GM10248 (cell line): ENCODE measurements at places on chromosomes 2 and 18.
A peak's percentile ranks its signal among the peaks of the same experiment; 100 is the strongest.

- no peak for DNase-seq
These were observed 27.0 kb downstream of the SLC14A2 start for GRCh38 chr18:45642238-45642637.

DNA sequence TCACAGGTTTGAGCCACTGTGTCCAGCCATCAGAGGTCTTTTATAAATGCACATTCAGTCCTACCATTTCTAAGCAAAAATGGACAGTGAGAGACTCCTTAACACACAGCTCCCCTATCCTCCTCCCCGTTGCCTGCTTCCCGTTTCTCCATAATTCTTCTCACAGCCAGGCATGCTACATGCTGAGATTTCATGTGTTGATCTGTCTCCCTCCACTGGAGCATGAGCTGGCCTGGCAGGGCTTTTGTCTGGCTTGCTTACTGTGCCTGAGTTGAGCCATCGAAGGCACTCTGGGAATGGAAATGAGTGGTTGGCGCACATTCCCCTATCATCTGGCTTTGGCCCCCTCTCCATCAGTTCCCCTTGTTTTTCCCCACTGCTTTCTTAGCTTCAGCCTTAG is 413.5 kb downstream of the PTPRM start:
- DNase-seq, result no peak

DNA sequence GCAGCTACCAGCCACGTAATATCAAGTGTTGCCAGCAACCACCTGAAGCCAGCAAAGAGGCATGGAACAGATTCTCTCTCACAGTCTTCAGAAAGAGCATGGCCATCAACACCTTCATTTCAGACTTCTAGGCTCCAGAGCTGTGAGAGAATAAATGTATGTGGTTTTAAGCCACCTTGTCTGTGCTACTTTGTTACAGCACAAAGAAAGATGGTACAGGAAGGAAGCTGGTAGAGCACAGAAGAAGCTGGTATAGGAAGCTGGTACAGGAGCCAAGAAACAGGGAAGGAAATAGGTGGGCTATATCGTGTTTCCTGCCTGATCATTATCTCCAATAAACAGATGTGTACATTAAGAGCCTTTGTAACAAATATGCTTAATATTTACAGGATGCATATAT is 217.4 kb downstream of the DPP10 start:
- no peak for DNase-seq

DNA sequence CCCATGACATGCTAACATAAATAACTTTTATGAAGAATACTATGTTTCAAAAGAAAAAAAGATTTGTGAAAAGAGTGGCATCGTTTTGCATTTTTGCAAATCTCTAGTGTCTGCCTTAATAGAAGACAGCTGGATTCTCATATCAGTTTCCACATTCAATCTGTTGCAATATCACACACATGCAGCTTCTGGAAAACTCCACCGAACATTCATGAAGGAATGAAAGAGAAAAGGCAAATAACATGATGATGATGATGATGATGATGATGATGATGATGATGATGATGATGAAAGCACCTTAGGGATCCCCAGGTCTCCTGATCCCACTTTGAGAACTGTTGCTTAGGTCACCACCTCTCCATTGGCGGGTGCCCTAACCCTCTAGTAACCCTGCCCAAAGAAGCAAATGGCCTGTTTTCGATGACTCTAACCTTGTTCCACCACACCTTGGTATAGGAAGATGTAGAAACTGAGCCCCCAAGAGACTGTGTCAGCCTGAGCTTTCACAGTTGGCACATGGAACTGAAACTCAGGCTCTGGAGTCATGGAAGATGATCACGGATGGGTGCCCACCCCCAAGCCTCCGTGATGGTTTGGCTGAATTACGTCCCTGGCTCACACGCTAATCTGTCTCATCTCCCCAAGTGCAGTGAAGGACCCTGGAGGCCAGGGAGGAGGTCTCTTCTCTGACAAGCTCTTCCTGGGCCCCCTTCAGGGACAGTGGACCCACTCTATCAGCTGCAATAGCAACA is 80.1 kb upstream of the SMAD7 start:
- no peak for DNase-seq

- no peak for DNase-seq
These were observed 204.2 kb upstream of the FBXO11 start for GRCh38 chr2:48110492-48110891.

GRCh38 chr2:83944191-83944590 is 514.9 kb downstream of the SUCLG1 start:
- DNase-seq, result no peak

- DNase-seq, result no peak
These were observed 43.1 kb upstream of the RTN4 start for GRCh38 chr2:55093381-55093780.

DNA sequence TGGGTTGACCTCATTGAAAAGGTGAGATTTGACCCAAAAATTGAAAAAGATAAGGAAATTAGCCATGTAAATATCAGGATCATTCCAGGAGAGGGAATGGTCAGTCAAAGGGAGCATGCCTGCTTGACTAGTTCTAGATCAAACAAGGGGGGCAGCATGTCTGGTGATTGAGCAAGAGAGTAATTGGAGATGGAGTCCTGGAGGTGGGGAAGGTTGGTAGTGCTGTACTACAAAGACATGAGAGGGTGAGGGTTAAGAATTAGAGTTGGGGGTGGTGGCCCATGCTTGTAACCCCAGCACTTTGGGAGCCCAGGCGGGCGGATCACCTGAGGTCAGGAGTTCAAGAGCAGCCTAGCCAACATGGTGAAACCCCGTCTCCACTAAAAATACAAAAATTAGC is 2.0 kb downstream of the MRPL30 start:
- no peak for DNase-seq

DNA sequence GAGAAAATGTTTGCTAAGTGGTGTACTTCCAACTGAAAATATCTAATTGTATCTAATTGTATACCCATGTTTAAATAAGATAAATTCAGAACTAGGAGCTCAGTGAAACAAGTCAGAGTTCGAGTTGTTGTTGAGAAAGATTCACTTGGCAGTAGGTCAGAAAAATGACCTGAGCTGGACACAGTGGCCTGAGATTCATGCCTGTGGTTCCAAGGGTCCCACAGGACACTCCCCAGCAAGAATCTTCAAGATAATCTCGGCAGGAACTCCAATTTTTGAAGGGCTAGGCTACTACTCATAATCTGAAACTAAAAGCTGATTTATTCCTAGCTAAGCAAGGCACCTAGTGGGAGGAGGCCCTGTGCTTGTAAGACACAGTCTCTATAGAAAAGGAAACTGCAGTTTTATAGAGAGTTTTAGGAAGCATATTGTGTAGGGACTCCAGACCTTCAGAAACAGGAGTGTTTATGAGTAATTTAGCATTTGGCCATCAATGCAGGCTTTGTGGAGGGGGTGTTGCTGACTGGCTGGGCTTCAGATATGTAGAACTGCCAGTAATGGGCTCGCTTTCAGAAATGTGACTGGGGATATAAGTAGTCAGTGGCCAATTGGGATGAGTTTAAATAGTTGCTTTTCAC is 43.2 kb downstream of the SP140 start:
- DNase-seq, result peak; percentile 29

DNA sequence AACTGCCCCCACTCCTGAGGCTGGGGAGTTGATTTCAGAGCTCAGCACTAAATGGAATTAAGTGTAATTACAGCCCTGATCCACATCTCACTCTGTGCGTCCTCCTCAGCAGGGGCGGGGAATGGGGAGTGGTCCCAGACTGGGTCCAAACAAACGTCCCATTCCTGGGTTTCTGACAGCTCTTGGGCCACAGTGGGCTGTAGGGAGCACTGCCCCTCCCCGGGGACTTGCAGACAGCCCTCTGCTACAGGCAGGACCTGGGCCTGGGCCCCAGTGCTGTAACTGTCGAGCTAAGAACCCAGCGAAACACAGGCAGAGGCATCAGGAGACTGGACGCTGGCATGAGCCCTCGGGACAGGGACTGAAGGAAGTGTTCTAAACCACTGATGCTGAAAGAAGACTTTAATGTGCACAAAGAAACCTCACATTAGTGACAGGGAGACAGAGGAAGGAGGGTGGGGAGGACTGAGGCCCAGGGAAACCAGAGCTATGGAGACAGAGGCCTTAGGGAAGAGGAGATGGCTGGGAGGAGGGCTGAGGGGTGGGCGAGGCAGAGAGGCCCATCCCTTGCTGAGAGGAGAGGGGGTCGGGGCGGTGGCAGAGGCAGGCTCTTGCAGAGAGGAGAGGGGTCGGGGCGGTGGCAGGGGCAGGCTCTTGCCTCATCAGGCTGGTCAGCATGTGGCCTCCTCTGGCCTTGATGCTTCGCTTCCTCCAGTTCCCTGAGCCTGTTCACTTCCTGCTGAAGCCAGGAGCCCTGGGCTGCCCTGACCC is 5.8 kb upstream of the SEMA4C start:
- no peak for DNase-seq

- no peak for DNase-seq
These were observed 40.6 kb upstream of the MAP2 start for GRCh38 chr2:209383212-209383611.

DNA sequence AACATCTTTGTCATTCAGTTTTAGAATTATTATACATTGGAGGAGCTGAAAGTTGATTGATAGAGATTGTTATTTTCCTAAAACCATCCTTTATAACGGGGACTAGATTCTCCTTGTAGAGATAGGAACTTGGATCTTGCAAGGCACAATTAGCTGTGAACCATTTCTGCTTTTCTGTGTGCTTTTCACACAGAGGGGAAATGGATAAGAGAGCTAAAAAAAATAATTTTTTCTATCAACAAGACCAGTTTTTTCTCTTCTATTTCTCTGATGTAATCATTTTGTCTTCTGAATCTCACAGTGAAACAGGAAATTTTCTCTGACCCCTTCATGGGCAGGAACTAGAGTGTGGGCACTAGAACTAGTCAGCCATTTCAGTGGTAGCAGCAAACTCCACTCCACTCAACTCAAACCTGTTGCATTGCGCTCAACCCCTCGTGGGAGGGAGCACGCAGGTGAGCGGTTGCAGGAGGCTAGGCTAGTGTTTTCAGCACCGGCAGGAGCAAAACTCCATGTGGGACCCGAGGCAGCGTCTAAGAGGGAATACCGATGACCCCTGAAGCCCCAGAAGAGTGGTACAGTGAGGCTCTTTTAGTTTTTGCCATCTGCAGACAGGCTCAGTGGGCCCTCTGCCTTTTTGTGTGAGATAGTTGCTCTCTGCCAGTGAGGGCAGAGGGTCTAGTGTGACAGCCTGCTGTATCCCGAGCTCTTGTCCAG is 24.0 kb upstream of the SLC39A10 start:
- DNase-seq, result no peak

GRCh38 chr2:232997749-232998665 is 15.0 kb downstream of the NGEF start:
- no peak for DNase-seq

DNA sequence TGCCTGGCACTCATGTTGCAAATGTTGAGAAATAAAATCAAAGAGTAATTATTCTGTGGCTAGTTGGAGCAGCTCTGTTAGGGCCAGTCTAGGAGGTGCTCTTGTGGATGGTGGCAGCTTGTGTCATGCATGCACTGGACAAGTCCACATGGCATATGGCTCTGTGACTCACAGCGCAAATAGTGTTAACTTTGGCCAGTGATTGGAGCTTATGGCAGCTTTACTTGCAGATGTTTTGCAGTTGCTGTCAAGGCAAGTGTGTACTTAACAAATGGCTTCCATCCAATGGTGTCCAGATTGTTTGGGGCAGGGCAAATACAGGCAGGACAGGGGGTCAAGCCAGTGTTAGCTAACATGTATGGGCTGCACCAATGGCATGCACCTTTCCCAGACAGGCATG is 26.1 kb upstream of the TMX3 start:
- no peak for DNase-seq

DNA sequence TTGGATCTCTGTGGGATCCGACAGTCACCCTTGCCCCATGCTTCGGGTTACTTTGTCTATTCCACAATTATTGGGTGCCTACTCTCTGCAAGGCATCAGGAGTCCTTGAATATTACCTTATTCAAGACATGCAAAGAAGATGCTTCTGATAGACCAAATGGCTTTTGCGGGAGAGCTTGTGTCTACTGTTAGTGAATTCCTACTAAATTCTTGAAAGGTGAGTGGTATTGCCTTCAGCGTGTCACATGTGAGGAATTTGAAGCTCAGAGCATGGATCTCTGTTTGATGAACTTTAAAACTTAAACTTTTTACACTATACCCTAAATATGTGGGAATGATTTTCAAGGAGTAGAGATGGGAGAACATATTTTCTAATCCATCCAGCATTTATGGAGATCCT is 184.4 kb downstream of the LTBP1 start:
- DNase-seq, result no peak

- no peak for DNase-seq
These were observed 425.4 kb upstream of the VRK2 start for GRCh38 chr2:57621122-57621663.

DNA sequence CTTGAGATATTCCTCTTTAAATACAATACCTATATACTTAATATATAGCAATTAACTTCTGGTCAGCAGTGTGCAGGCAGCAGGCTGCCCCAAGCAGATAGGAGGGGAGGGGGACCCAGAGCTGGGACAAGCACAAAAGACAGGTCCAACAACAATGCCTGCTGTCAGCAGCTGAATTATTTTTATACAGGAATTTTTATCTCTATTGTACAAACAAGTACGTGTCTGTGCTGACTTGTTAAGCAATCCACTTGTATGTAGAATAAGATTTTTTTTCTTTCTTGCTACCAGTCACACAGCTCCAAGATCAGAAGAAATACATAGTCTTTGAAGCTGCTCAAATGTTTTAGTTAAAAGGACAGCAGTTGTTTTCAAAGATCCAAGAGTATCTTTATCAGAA is 16.7 kb downstream of the BCL11A start:
- no peak for DNase-seq

GRCh38 chr18:62394006-62394763 is 69.1 kb downstream of the TNFRSF11A start:
- DNase-seq, result no peak

- DNase-seq, result no peak
These were observed 164.6 kb downstream of the LDLRAD4 start for GRCh38 chr18:13382954-13383827.

GRCh38 chr18:3099327-3099726 is 86.4 kb upstream of the LPIN2 start:
- DNase-seq, result no peak
